ENCODE measurements at places on chromosomes 3 and 15.
A peak's percentile ranks its signal among the peaks of the same experiment; 100 is the strongest.

GRCh38 chr15:85571780-85572179 lies 191.4 kb downstream of the AKAP13 start:
- 0 out of 2 replicates have a peak, but pooled peaks cover under 1% of the 10 kb centered on the region for H3K36me3 ChIP-seq
- H3K27me3 ChIP-seq = no peaks in the 10 kb centered on the region
- no peak overlapping the region for H3K4me3 ChIP-seq
- no peaks in the 10 kb centered on the region for H3K4me1 ChIP-seq
- no peak for DNase-seq
- H3K27ac ChIP-seq = no peak overlapping the region

DNA sequence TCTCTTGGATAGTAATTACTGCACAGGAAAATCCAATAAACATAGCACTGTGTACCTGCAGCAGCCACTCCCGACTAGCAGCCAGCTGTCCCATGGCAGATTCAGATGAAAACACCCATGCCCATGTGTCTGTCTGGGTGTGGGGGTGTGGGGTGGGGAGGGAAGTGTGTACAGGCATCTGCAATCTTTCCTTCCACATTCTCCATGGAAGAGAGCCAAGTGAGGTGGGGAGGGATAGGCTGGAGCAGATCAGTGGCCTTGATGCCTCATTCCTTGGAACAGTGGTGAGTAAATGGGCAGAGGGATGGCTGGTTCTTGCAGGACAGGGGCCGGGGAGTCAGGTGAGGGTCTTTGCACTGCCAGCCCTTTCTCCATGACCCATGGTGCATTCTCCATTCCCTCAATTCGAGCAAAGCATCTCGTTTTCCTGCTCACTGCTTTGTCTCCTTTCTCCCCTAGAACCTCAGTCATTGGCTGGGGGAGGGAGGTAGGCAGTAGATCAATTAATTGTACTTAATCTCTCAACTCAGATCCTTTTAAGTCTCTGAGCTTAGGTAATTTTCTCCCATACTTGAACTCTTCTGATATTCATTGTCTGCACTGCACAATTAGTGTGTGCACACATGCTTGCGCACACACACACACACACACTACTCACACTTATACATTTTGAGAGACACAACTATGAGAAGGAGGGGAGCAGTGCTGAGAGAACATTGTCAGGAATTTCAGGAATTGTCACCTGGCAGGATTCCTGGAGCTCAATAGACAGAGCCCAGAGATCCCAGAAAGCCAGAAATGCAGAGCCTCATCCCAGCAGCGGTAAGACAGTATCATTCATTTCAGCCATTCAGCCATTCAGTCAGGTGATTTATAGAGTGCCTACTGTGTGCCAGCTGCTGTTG lies 31.9 kb downstream of the PDIA5 start:
- no peak overlapping the region for H3K4me3 ChIP-seq
- H3K27me3 ChIP-seq = no peaks in the 10 kb centered on the region
- H3K4me1 ChIP-seq = peaks cover 6% of the 10 kb centered on the region
- DNase-seq = no peak

DNA sequence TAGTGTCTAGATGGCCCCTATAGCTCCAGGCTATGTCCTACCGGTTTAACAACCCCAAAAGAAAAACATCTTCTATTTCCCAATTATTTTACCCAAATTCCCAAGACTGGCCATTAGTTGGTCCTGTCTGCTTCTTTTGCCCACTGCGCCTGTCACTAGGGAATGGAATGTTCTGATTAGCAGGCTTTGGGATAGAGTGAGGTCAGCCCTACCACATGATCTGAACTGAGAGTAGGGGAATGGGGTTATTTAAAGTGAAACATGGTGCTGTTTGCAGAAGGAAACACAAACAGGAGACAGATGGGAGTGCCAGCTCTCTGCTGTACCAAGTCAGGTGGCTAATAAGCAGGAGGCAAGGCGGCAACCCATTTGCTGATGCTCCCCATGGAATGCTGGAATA lies 635.6 kb upstream of the CFAP20DC start:
- no peaks in the 10 kb centered on the region for H3K36me3 ChIP-seq
- no peak overlapping the region for H3K4me3 ChIP-seq
- no peak for DNase-seq
- no peak overlapping the region for H3K27ac ChIP-seq
- H3K27me3 ChIP-seq = no peaks in the 10 kb centered on the region

GRCh38 chr3:141498598-141499223 lies 11.9 kb downstream of the RASA2 start:
- H3K27me3 ChIP-seq = no peaks in the 10 kb centered on the region
- peaks cover 3% of the 10 kb centered on the region for H3K4me1 ChIP-seq
- DNase-seq = no peak
- H3K4me3 ChIP-seq = no peak overlapping the region
- H3K27ac ChIP-seq = no peak overlapping the region

DNA sequence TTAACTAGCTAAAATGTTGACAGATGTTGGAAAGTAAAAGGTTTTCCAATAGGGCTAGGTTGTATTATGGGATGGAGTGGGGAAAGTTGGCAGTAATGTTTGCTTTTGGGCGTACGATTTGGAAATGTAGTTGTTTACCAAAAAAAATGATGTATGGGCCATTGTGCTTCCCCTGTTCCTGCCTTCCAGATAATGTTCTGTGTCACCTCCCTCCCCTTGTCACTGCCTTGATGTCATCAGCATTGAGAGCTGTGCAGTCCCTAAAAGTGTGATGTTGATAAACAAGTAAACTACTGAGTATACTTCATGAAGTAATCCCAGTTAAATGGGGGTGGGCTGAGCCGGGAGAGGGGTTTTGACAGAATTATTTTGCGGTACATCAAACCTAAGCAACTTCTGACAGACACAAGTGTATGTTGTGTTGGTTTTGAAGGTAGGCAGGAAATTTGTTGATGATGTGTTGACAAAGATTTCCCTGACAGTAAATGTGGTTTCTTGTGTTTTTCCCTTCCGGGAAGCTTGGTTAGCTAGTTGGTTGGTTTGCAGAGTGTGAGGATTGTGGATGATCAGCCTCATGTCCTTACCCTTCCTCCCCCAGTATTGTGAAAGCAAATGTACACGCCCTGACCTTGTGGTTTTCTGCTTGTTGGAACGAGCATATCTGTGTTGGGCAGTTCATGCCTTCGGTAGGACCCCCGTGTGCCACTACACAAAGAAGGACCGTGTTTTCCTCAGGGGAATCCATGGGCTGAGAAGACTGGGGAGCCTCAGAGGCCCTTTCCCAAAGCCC lies 87.3 kb downstream of the PGPEP1L start:
- no peaks in the 10 kb centered on the region for H3K27me3 ChIP-seq
- no peak for DNase-seq
- no peaks in the 10 kb centered on the region for H3K4me1 ChIP-seq
- peaks cover 11% of the 10 kb centered on the region for H3K36me3 ChIP-seq
- no peak overlapping the region for H3K27ac ChIP-seq
- no peak overlapping the region for H3K4me3 ChIP-seq

GRCh38 chr3:76554707-76555106 lies 485.2 kb upstream of the ROBO2 start:
- H3K27ac ChIP-seq = no peak overlapping the region
- H3K4me3 ChIP-seq = no peak overlapping the region
- H3K36me3 ChIP-seq = no peaks in the 10 kb centered on the region
- no peak for DNase-seq

- DNase-seq = no peak
- no peaks in the 10 kb centered on the region for H3K36me3 ChIP-seq
- H3K27ac ChIP-seq = no peak overlapping the region
- no peak overlapping the region for H3K4me3 ChIP-seq
- no peaks in the 10 kb centered on the region for H3K4me1 ChIP-seq
Measured at GRCh38 chr3:77513542-77513941, 473.6 kb downstream of the ROBO2 start.

DNA sequence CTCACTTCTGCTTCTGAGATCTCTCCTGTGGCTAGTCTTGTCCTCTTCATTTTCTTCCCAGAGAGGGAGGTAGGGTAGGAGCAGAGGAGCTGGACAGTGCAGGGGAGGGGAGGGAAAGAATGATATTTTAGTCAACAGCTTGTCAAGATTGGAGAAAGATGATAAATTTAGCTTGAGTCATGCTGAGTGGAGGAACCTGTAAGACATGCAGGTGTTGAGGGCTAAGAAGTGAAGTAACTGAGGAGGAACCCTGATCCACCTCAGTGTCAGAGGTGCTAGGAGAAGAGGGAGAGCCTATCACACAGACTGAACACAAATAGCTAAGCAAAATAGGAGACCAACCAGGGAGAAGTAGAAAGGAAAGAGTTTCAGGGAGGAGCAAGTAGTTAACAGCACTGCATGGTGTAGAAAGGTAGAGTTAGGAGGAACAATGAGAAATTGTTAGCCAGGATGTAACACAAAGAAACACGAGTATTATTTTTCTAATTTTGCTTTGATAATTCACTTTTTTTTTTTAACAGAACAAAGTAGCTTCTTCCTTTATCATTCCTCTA lies 108.2 kb upstream of the CHRM5 start:
- DNase-seq = no peak
- H3K4me1 ChIP-seq = no peaks in the 10 kb centered on the region
- H3K36me3 ChIP-seq = no peaks in the 10 kb centered on the region
- no peak overlapping the region for H3K4me3 ChIP-seq

- no peak overlapping the region for H3K4me3 ChIP-seq
- H3K4me1 ChIP-seq = peaks cover 4% of the 10 kb centered on the region
- no peaks in the 10 kb centered on the region for H3K27me3 ChIP-seq
- no peak for DNase-seq
- no peaks in the 10 kb centered on the region for H3K36me3 ChIP-seq
Measured at GRCh38 chr15:74318376-74319137, 48.9 kb downstream of the CYP11A1 start.

GRCh38 chr3:63960048-63960711 lies 48.0 kb upstream of the SCAANT1 start:
- peaks cover 7% of the 10 kb centered on the region for H3K4me1 ChIP-seq
- H3K36me3 ChIP-seq = no peaks in the 10 kb centered on the region
- DNase-seq = peak; percentile 67
- peak overlapping the region; percentile 78 for H3K27ac ChIP-seq
- no peaks in the 10 kb centered on the region for H3K27me3 ChIP-seq

DNA sequence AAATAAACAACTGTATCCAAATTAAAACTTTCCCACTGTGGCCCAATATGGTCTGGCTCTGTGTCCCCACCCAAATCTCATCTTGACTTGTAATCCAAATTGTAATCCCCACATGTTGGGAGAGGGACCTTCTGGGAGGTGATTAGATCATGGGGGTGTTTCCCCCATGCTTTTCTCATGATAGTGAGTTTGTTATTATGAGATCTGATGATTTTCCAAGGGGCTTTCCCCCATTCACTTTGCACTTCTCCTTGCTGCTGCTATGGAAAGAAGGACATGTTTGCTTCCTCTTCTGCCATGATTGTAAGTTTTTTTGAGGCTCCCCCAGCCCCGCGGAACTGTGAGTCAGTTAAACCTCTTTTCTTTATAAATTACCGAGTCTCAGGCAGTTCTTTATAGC lies 55.0 kb downstream of the MINDY4B start:
- H3K27ac ChIP-seq = no peak overlapping the region
- DNase-seq = no peak
- no peaks in the 10 kb centered on the region for H3K36me3 ChIP-seq
- no peak overlapping the region for H3K4me3 ChIP-seq
- no peaks in the 10 kb centered on the region for H3K27me3 ChIP-seq

GRCh38 chr3:148453781-148454191 lies 243.9 kb upstream of the AGTR1 start:
- no peak overlapping the region for H3K4me3 ChIP-seq
- no peaks in the 10 kb centered on the region for H3K36me3 ChIP-seq
- no peaks in the 10 kb centered on the region for H3K27me3 ChIP-seq

- H3K4me3 ChIP-seq = no peak overlapping the region
- no peaks in the 10 kb centered on the region for H3K27me3 ChIP-seq
- no peak for DNase-seq
- peaks cover 82% of the 10 kb centered on the region for H3K4me1 ChIP-seq
Measured at GRCh38 chr3:11584570-11584969, 59.1 kb downstream of the VGLL4 start.

DNA sequence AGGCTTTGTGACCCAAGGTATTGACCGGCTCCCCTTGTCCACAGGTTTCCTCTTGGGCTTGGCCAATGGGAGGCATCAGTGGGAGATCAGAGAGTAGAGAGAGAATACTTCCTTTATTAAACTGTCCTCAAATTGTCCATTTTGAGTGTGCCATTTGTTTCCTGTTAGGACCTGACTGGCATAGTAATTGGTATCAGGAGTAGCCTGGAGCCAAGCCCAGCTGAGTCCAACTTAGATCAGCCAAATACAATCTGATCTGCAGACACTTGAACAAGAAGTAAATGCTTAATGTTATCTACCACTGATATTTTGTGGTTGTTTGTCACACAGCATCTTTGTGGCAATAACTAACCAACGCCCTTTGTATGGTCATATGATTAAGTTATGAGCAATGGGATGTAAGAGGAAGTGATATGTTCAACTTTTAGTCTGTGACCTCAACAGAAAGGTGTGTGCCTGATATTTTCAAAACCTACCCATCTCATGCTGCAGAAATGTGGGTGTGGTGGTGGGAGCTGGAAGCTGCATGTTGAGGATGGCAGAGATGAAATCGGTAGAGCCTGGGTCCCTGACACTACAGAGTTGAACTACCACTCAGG lies 13.3 kb downstream of the MYD88 start:
- no peaks in the 10 kb centered on the region for H3K36me3 ChIP-seq
- H3K4me1 ChIP-seq = no peaks in the 10 kb centered on the region
- no peaks in the 10 kb centered on the region for H3K27me3 ChIP-seq
- no peak for DNase-seq
- H3K4me3 ChIP-seq = no peak overlapping the region

GRCh38 chr3:76024640-76025039 lies 239.3 kb upstream of the ZNF717 start:
- DNase-seq = no peak
- H3K27ac ChIP-seq = no peak overlapping the region
- no peaks in the 10 kb centered on the region for H3K27me3 ChIP-seq
- no peak overlapping the region for H3K4me3 ChIP-seq
- no peaks in the 10 kb centered on the region for H3K36me3 ChIP-seq

DNA sequence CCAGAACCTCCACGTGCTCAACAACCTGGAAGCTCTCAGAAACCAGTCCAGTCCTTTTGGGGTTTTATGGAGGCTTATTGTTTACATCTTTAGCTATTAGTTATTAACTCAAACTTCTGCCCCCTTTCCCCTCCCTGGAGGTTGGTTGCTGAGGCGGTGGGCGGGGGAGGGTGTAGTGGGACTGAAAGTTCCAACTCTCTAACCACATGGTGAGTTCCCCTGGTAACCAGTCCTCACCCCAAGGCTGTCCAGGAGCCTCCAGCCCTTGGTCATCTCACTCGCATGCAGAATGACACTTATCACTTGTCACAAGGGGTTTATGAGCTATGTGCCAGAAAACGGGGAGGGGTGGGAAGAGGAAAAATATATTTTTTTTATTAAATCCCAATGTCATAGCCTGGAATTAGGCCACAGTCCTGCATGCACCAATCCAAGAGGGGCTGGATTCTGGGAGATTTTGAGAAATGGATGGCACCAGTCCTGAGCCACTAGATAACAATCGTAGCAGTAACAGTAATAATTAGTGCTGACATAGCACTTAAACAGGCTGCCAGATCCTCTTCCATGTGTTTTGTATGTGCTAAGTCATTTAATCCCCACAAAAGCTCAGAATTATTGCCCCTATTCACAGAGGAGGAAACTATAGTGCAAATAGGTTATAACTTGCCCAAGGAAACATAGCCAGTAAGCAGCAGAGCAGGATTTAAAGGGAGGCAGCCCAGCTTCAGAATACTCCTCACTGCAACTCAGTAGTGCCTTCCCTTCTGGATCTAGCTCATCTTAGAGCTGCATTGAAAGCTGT lies 85.7 kb downstream of the CRYGS start:
- no peak for DNase-seq
- no peak overlapping the region for H3K27ac ChIP-seq
- H3K27me3 ChIP-seq = peaks cover 48% of the 10 kb centered on the region
- H3K36me3 ChIP-seq = no peaks in the 10 kb centered on the region

Data from Panc1 (cell line).